ENCODE measurements at places on chromosomes 3 and 15.

DNA sequence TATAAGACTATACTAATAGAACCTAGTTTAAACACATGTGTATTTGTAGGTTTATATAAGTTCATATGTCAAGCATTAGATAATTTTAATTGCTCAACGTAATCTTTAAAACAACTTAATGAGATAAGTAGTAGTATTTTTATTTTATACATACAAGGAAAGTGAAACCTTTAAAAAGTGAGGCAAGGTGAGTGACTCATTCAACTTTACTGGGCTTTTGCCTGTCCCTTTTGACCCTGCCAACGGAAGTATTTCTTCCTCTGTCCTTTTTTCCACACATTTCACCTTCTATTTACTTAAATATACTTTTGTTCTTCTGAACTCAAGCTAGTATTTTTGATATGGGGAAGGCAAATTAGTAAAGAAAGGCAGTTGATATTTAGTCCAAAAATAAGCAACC is 78.5 kb downstream of the KBTBD8 start:
- no peak for DNase-seq

- no peak for DNase-seq
Observed at GRCh38 chr15:60972866-60973265, 256.2 kb downstream of the RORA start.

DNA sequence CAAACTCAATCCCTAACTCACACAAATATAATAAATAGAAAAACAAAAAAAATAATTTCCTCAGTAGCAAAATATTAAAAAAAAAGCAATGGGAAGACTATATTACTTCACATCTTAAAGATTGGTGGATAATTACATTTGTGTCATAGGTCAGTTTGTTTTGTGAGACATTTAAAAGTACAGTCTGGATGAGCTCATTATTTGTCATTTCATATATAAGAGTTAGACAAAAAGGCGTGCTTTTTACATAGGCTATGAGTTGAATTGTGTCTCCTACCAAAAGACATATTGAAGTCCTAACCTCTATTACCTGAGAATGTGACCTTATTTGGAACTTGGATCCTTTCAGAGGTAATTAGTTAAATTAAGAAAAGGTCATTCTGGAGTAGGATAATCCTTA is 710.1 kb upstream of the CBLB start:
- no peak for DNase-seq

GRCh38 chr15:66964111-66964738 is 101.2 kb upstream of the SMAD3 start:
- no peak for DNase-seq

DNA sequence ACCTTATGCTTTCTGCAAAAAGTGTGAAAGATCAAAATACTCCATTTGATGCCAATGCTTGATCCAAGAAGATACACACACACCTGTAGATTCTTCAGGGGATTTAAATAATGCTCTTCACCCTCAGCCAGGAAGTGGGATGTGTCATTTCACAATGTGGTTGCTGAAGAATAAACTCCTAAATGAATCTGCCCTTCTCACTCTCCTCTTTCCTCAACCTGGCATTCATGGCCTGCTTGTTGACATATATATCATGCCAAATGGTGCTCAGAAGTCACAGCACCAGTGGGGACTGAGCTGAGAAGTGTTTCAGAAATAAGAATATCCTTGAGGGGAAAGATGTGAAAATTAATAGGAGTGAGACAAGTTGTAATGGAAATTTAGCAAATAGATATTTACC is 146.6 kb upstream of the ARHGEF26 start:
- no peak for DNase-seq

GRCh38 chr3:68858549-68858948 is 73.8 kb downstream of the TAFA4 start:
- no peak for DNase-seq

DNA sequence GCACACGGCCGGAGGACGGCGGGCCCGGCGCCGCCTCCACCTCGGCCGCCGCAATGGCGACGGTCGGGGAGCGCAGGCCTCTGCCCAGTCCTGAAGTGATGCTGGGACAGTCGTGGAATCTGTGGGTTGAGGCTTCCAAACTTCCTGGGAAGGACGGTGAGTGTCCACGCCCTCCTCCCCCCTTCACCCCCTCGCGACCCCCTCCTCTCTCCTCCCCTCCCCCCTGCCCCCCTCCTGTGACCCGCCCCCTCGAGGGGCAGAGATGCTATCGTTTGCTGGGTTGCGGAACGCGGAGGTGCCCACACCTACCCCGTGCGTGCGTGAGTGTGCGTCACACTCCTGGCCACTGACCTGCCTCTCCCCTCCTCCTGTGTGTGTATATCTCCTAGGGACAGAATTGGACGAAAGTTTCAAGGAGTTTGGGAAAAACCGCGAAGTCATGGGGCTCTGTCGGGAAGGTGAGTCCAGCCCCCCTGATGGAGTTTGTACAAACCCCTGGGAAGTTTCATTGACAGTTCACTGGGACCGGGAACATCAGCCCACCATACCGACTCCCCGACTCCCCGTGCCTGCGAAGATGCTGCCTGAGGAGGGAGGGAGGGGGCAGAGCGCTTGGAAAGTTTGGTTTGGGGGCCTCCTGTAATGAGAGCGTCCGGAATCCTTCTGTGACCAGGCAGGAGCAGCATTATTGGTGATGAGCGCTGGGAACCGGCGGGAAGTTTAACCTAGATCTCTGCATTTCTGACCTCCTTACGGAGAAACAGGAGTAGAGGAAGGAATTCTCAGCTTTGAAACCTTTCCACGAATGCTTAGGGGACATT is 795 bp upstream of the SCAANT1 start:
- peak; percentile 24 for DNase-seq

Measured in stimulated activated CD4-positive, alpha-beta T cell treated with anti-CD3 and anti-CD28 coated beads, TNF-alpha, amount 100 ng/mL, for 24 hours (primary cell).